ENCODE measurements at places on chromosomes 3 and 15.

DNA sequence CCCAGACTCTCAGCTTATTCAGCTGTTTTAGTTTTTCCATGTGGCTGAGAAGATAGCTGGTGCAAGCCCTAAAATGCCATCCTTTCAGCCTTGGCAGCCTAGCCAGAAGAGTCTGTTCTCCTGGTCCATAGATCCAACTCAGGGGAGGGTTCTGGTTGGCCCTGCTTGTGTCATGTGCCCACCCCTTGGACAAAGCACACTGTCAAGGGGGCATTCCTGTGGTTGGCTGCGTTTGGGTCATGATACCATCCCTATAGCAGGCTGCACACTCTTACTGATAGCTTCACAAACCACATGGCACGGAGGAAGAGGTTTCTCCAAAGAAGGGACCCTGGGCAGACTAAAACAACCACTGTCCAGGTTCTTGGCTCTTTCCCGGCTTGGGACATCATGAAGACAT lies 8.4 kb upstream of the FSTL1 start:
- DNase-seq = peak; percentile 42

- no peak for DNase-seq
Observed at GRCh38 chr3:31714495-31715280, 182.0 kb downstream of the STT3B start.

- DNase-seq = peak; percentile 96
Observed at GRCh38 chr15:54150255-54150654, 172.0 kb downstream of the UNC13C start.

DNA sequence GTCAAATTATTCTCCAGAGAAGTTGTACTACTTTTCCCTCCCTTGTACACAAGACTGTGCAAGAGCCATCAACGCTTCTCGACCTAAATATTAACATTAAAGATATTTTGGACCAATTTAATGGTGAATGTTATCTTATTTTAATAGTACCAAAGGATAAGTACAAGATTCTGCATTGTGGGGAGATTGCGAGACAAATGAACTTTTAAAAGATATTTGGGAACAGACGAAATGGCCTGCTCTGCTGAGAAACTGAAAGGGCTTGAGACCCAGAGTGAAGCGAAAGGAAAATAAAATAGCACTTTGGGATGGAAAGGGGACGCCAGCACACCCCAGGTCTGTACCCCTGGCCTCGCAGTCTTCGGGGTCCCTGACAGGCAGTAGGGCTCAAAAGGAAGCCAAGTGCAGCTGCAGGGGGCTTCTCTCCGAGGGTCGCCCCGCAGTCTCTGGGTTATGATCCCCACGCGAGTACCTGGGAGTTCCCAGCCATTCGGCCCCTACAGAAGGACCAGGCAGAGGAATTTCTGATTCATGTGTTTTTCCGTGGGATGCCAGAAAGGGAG lies 97.6 kb upstream of the VGLL3 start:
- DNase-seq = peak; percentile 44

- DNase-seq = peak; percentile 43
Observed at GRCh38 chr3:37129871-37130270, 44.5 kb downstream of the LRRFIP2 start.
